Stimulated activated CD8-positive, alpha-beta memory T cell treated with anti-CD3 and anti-CD28 coated beads, Interleukin-7, amount 100 ng/mL, for 1 hour (primary cell): ENCODE measurements at places on chromosomes 5 and 9.

- no peak for DNase-seq
Measured at GRCh38 chr9:131361202-131361833, 32.6 kb upstream of the PRRC2B start.

DNA sequence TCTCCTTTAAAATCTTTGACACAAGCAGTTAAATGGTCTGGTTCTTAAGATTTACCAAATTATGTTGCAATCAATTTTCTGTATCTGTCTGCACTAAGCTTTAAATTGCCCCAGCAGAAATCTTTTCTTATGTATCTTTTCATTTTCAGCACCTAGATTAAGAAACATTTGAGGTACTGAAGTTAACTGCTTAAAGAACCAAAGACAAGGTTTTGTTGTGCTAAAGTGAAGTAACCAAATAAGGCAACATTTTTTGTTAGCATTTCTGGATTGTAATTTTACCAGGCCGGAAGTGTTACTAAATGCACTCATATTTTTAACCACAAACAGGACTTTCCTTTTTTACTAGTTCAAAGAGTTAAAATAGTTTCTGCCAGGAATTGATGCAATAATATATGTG is 24.1 kb upstream of the MTAP start:
- DNase-seq: no peak

DNA sequence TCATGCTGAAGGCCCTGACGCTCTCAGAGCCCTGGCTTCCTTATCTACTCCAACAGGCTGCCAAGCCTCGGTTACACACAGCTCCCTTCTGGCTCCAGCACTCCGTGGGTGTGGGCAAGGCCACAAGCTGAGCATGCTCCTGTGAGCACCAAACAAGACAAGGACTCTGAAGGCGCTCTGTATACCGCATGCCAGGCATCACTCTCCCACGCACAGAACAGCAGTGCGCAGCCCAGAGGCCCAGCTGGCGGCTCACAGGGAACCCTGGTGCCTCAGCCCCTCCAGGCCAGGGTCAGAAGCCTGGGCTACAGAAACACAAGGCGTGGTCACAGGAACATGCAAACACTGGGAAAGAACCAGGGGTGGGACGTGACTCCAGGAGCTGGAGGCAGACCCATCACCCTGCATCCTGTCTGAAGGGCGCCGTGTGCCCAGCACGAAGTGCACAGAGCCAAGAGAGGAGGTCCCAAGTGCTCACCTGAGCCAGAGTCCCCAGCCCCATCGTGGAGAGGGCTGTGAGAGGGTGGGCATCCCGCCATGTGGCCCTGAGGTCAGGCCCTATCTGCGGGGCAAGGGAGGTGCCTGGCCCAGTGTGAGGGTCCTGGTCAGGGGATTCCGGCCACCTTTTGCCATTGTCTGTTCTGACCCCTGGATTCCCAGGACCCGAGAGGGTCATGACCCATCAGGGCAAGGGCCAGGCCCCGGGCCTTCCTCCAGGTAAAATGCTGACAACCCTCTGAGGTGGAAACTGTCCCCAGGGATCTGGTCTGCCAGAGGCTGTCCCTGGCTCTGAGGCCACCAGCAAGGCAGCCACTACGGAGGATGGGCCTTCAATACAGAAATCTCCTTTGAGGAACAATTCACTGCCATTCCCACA is 54.7 kb downstream of the COL23A1 start:
- no peak for DNase-seq

DNA sequence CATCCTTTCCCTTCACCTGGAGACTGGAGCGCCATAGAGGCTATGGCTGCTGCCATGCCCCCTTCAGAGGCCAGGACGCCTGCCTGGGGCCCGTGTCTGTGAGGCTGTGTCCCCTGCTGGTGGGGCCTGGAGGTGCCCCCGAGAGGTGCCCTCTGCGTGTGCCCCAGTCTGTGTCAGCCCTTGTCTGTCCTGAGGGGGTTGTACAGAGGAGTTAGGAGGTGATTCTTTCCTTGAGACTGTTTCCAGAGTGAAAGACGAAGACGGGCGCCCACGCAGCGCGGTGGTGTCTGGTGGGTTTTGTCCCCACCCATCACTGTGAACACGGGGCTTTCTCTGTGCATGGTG is 24.6 kb downstream of the TRAF2 start:
- no peak for DNase-seq

DNA sequence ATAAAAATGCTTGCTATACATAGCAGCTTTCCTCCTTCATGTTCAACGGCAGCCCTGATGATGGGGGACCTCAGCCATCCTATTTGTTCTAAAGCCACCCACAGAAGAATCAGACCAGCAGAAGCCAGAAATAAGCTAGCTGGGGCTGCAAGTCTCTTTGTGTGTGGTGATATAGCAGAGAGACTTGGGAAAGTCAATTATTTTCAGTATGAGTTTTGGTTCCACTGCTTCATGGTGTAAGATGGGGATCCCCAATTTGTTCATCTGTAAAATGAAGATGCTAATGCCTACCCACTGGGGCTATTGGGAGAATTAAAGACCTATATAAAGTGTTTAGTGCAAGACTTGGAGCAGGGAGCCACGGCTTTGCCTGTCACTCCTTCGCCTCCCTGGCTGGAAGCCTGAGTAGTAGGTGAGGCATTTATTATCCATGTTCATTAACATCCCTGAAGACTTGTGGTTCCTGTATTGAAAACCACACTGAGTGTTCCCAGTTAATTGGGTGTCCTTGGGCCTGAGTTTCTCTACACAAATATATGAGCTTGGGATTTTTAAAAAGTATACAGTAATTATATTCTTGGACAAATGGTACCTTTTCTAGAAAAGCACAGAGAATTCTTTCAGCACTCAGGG is 210.1 kb upstream of the SLC24A2 start:
- DNase-seq: no peak

DNA sequence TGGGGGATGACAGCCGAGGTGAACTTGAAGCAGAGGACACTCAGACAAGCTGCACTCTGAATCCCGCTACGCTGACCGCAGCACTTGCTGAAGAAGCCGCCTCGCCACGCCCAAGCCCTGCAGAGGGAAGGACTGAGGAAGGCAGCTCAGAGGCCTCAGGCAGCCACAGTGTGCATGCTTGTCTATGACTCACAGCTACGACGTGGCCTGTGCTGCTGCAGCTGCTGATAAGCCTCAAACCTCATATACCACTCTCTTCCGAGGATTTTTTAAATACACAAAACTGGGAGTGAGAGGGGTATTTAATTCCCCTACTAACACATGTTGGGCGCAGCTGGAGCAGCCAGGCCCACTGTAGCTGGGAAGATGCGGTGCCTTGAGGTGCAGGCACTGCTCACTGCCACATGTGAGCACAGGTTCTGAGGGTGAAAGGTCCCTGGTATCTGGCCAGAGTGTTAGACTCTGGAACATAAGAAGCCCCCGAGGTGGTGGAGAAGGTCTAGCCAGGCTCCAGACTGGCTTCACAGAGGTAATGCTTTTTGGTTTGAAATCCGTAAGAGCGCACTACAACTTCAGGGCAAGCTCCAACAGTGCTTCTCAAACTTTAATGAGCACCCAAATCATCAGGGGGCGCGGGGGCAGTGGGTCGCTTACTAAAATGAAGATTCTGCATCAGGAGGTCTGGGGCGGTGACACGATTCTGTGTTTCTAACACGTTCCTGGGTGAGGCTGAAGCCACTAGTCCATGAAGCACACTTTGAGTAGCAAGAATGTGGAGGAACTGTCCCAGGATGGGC is 196.8 kb downstream of the AUH start:
- DNase-seq: peak; percentile 45

GRCh38 chr5:179778591-179778990 is 15.2 kb upstream of the LTC4S start:
- no peak for DNase-seq

DNA sequence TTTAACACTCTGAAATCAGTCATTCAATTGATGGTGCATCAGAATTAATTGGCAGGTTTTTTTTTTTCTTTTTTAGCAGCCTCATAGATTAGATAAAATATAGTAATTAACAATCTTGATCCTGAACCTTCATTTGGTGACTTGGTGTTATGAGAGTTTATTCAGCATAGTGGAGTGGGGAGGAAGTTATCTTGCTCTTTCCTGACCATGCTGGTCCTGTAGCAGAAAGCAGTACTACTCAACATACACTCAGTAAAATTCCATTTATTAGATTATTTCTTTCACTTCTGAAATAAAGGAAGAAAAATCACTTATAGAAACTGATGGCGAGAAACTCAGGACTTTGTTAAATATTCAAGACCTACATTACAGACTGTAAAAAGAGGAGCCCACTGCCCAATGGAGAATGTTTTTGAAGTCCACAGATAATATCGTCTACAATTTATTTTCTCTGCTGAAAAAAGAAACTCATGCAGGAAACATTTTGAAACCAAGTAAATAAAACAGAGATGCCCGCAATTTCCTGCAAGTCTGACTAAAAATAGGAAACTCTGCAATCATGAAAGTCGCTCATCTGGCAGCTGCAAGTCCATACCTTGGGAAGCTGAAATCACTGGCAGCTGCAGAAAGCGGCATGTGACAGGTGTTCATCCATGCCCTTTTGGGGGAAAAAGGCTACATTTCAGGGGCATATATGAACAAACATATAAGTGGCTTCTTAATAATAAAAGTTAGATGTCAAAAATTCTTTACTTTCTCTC is 233.2 kb upstream of the RFX3 start:
- no peak for DNase-seq

DNA sequence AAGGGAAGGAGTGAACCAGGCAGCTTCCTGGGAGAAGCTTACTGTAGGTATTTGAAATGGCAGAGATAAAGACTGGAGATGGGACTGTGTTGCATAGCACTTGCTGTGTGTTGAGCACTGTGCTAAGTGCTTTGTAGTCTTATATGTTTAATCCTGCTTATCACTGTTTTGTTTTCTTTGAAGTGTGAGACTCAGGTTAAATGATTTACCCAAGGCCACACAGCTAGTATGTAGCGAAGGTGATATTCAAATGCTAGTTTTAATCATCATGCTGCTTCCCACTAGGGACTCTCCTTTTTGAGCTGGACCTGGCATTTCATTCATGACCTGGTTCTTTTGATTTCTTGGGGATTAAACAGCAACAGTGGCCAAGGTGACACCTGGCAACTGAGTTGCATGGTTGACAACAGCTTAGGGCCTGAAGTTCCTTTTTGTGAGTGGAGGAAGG is 35.3 kb upstream of the SPRY4 start:
- DNase-seq: no peak

DNA sequence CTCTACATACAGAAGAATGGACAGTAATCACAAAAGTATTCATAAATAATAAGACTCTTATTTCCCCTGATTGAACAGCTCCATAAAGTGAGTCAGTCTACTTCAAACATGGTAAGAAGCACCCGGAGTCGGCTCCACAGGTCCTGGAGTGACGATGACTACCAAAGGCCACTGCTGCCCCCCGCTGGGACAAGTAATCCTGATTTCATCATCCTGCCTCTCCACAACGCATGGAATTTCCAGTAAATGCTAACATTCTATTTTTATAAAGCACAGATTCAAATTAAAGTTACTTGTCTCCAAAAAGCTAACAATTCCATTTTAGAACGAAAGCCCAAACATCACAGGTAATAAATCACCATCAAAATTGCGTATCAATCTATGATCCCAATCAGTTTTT is 16.2 kb downstream of the ATPSCKMT start:
- no peak for DNase-seq
